ENCODE measurements at places on chromosomes 6 and 20. TPM values are rescaled to one million over a fixed set of nuclear protein-coding genes. Genes with fewer than 3 reads are reported as not detected.

TCEA2 gene
- total RNA-seq = 120 TPM

ZFAND3 gene
- total RNA-seq = 24.4 TPM

DUSP15 gene
- 3.4 TPM for total RNA-seq

DNA sequence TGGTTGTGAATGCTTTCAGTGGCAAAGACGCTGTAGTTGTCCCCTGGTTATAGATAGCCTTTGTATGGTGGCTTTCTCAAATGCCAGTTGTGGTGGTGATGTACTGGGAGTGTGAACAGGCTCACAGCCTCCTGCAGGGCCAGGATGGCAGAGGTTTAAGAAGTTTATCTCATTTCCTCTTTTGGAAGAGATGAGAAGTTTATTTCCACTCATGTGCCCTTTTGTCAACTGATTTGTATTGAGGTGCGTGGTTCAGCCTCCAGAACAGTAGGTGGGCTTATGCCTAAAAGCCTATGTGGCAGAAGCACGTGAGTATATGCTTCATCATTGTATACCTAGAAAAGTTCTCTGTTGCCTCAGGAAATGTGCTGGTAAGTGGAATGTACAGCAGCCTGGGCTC, 13.7 kb upstream of the ZFP57 start:
- no peak for DNase-seq

GRCh38 chr20:10576411-10577090, 97.2 kb downstream of the JAG1 start:
- no peak for DNase-seq

- no peak for DNase-seq
Observed at GRCh38 chr6:110351986-110352385, 6.2 kb downstream of the METTL24 start.

- DNase-seq = no peak
Observed at GRCh38 chr20:59647271-59647670, 42.9 kb downstream of the PHACTR3 start.

- no peak for DNase-seq
Observed at GRCh38 chr20:15763366-15763765, 809.9 kb downstream of the KIF16B start.

- no peak for DNase-seq
Observed at GRCh38 chr6:39378175-39378959, 55.9 kb upstream of the KCNK16 start.

DNA sequence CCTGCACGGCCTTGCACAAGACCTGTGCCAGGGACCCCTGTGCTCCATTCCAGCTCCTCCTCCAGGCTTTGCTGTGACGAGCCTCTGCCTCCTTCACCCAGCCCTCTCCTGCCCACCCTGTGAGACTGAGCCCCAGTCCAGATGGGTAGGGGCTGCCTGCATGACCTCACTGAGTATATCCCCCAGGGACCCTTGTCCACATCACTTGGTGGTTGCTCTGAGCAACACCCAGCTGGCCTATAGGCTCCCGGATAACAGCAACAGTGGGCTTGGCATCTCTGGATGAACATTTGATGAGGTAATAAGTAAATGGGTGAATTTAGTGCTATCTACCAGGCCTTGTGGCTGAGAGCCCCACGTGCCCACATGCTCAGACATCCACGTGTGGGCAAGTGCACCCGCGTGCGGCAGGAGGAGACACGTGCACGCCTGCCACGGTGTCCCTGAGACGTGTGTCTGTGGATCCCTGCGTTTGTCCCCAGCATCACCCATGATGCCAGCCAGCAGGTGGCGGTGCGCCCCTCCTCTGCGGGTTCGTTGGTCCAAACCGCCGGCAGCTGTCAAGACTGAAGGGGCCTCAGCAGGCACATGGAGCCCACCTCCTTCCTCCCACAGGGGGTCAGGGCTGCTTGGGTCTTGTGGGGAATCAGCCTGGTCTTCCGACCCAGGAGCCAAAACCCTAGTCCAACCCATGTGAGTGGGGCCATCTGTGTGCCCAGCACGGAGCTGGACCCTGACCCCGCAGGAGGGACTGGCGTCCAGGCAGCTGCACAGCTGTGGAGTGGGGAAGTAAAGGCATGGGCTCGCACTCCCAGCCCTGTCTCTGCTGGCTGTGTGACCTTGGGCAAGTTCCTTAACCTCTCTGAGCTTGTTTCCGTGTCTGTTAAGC, 45.9 kb downstream of the FGD2 start:
- DNase-seq = peak; percentile 88

RAB22A gene
- total RNA-seq = 19.1 TPM

DNA sequence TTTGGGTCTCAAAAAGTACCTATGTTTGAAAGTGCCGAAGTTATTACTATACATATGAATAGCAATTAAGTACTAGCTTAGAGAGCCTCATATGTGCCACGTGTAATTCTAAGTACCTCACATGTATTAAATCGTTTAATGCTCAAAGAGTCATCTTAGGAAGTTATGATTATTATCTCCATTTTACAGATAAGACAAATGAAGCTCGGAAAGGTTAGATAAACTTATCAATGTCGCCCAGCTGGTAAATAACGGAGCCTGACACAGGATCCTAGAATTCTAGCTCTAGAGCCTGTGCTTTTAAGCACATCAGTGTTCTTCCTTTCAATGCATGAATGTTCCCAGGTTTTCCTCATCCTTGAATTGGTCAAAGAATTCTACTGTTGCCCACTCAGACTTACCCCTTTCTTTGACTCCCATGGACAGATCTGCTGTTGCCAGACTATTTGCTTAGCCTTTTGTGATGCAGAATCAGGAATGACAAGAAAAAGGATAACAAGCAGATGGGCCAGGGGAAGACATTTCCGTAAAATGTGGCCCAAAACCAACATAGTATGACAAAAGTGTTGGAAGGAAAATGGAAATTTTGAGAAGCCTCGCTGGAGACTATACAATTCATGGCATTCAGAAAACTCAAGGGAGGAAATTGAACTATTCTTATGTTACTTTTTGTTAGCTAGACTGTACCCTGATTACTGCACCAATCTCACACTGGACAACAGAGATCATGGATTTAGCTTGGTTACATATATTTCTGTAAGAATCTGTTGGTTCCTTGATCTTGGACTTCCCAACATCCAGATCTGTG, 237.1 kb upstream of the CITED2 start:
- DNase-seq = no peak

DNA sequence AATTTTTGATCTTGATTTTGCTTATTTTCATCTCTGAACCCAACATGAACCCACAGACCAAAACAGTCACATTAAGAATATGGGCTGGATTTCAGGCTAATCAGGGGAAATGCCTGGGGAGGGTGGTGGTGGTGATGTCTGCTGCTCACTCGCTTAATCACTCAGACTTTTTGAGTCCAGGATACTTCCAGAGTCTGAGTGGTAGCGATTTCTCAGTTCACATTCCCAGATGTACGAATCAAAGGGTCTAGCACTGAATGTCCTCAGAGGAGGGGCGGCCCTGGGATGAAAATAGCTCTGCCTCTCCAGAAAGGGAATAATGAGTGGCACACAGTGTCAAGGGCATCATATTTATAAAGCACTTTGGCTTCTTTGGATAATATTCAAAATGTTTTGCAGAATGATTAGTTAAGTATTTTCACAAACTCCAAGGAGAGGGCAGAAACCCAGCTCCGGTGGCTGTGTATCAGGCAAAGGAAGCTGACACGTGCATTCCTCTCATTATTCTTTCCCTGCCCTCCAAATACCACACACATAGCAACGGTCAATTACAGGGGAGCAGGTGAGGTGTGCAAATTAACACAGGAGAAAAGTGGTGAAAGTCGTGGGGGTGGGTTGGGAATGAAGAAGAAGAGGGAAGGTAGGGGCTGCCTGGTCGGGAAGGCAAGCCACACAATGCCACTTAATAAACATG, 345.2 kb upstream of the RSPO3 start:
- DNase-seq = no peak

MLN gene
- not detected for total RNA-seq

NKAIN4 gene
- total RNA-seq = not detected

GRCh38 chr6:158122048-158122447, 46.0 kb downstream of the SERAC1 start:
- no peak for DNase-seq

GRCh38 chr6:156767603-156768467, 9.3 kb upstream of the ARID1B start:
- no peak for DNase-seq

- no peak for DNase-seq
Observed at GRCh38 chr20:5974531-5974930, 24.1 kb downstream of the MCM8 start.

CLPSL2 gene
- not detected for total RNA-seq

DNA sequence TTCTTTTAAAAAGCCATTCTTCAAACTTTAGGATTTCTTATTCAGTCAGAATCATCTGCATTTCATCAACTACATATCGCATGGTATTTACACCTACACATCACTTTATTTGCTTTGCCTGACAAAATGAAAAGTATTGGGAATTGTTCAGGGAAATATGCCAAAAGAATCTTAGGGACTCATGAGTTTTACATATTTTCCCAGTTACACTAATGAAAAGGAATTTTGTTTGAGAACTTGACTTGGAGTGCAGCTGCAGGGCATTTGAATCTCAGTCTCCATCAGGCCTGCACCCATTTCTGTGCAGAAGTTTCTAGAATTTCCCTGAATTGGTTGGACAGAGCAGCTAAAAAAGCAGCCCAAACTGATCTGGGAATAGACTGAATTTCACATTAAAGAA, 65.3 kb downstream of the MTHFD1L start:
- DNase-seq = no peak

NAPB gene
- total RNA-seq = 8.8 TPM

ACSS1 gene
- total RNA-seq = 4.9 TPM

DNA sequence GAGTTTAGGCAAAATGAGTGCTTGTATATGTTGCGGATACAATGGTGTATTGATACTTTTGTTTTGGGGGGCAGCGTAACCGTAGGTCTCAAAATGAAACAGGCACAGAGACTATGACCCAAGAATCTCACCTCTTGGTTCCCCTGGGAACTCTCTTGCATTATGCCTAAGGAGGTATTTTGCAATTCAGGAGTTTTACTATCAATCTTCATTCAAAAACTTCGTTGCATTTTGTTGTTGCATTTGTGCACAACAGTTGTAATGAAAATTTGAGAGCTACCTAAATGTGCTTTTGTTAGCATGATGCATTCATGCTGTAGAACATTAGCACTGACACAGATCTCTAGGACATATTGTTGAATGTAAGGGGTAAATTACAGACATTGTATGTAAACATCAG, 18.2 kb downstream of the VTA1 start:
- DNase-seq = no peak

GRCh38 chr6:109769213-109769612, 78.1 kb downstream of the FIG4 start:
- DNase-seq = no peak

GRCh38 chr6:117776441-117776840, 101.2 kb downstream of the NUS1 start:
- DNase-seq = no peak

DNA sequence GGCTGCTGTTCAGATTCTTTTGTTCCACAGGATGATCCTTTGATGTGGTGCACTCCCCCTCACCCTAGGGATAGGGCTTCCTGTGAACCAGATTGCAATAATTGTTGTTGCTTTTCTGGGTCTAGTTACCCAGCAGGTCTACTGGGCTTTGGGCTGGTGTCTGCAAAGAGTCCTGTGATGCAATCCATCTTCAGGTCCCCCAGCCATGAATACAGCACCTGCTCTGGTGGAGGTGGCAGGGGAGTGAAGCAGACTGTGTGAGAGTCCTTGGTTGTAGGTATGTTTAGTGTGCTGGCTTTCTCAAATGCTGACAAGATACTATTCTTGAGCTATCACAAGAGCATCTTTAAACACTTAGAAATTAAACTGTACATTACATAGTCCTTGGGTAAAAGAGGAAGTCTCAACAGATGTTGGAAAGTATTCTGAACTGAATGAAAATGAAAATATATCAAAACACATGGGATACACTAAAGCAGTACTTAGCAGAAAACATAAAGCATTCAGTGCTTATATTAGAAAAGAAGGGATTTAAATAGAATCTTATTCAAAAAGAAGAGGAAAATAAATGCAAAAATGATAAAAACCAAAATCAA, 49.1 kb upstream of the CCR6 start:
- no peak for DNase-seq

DNA sequence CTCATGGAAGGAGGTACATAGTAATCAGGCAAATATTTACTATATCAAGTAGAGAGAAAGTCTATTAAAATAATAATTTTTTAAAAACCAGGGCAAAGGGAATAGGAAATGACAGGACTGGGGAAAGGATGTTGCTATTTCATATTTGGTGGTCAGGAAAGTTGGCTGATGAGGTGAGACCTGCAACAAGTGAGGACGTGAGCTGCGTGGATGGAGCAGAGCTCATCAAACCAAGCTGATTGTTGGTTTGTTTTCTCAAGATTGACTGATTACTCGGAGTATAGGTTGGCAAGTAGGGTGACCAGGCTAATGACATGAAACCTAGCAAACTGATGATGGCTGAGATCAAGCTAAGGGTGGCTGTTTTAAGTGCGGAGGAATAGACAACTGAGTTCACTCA, 6.0 kb downstream of the GJA1 start:
- no peak for DNase-seq

PXMP4 gene
- 9.3 TPM for total RNA-seq

DNA sequence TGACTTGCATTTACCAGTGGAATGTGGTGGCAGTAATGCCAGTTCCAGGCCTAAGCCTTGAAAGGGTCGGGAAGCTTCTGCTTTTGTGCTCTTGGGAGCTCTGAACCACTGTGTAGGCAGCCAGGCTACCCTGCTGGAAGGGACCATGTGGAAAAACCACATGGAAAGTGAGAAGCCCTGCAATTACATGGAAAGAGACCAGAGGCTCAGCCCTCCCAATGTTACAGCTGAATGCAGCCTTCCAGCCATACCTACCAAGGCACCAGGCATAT, 14.9 kb upstream of the KCNB1 start:
- no peak for DNase-seq

MAVS gene
- total RNA-seq = 21.5 TPM

GNAS-AS1 gene
- total RNA-seq = not detected

BCAS1 gene
- 0.66 TPM for total RNA-seq

SLC22A23 gene
- 2.7 TPM for total RNA-seq

DNA sequence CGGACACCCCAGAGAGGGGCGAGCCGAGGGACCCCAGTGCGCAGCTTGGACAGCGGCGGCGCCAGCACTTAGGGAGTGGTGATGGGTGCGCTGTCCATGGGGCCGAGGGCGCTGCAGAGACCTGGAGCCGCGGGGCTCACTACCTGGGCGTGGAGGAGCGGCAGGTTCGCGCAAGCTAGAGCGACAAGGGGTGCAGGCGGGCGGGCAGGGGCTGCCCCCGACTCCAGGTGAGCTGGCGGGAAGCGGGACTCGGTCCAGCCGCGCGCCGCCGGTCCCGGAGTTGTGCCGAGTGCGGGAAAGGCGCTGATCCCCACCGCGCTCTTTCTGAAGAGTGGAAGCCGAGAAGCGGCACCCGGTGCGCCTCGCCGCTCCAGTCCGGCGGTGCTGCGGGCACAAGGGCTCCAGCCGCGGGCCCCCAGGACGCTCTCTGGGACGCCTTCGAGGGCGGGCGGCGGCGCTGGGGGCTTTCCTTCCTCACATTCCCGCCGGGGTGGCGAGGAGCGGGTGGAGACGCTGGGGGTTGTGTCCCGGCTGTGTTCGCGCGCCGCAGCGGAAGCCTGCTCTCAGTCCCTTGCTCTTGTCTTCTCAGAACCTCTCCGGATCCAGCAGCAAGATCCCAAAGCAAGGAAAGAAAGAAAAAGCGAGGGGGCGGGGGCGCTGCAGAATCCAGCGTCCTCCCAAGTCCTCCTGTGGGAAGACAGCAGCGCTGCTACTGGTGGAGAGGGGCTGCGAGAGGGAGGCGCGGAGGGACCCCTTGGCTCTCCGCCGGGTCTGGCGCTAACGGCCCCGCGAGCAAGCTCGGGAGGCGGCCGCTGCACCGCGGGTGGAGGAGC, at the start of gene B3GAT2:
B3GAT2 (minus strand) TSS at position 610 of the 833 bp plus-strand sequence. CDS start 631 bp downstream, outside the sequence.
- DNase-seq = peak; percentile 13

FAM209B gene
- not detected for total RNA-seq

GRCh38 chr6:166293731-166294584, 14.2 kb downstream of the PRR18 start:
- peak; percentile 96 for DNase-seq
